ENCODE measurements at places on chromosomes 1 and 21.

DNA sequence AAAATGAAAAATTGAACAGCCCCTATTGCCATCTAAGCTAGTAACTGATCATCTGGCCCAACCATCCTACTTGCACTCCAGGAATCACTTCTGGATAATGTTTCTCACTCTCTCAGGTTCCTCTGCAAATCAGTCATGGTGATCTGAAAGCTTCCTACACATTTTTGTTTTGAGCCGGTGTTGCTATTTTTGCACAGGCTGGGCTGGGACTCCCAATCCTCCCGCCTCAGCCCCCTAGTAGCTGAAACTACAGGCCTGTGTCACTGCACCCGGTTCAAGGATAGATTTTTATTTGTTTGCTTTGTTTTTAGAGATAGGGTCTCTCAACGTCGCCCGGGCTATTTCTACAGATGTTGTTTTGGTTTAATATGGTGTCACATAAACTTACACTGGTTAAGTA lies 40.5 kb upstream of the HMCN1 start:
- DNase-seq = no peak

DNA sequence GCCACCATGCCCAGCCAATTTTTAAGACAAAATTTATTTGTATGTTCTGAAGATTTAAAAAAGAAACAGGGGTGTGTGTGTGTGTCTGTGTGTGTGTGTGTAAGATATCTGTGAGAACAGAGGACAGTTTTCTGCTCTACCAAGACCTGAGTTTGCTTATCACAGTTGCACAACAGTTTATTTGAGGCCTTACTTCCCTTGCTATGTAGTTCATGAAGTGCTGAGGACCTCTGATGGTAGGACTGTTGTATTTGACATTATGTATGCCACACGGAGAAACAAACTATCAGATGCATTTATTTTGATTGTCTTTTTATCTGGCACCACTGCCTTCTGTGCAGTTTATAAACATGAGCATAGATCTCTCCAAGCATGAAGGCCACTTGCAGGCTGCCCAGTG lies 355.2 kb downstream of the PBX1 start:
- no peak for DNase-seq

DNA sequence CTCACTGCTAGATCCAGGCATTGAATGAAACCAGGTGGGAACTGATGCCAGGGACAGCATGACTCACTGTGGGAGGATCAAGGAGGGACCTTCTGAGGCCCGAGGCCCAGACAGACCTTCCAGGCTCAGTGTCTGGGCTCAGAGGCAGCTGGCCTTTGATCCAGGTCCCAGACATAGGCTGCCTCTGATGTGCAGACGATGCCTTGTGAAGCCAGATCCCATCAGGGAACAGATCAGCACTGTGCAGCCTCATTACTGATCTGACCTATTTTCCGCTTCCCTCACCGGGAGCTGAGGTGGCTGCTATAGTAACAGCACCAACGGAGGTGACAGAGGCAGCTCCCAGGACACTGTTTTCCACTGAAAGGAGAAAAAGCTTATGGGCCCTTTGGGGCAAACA lies 399.5 kb downstream of the MATN1 start:
- no peak for DNase-seq

DNA sequence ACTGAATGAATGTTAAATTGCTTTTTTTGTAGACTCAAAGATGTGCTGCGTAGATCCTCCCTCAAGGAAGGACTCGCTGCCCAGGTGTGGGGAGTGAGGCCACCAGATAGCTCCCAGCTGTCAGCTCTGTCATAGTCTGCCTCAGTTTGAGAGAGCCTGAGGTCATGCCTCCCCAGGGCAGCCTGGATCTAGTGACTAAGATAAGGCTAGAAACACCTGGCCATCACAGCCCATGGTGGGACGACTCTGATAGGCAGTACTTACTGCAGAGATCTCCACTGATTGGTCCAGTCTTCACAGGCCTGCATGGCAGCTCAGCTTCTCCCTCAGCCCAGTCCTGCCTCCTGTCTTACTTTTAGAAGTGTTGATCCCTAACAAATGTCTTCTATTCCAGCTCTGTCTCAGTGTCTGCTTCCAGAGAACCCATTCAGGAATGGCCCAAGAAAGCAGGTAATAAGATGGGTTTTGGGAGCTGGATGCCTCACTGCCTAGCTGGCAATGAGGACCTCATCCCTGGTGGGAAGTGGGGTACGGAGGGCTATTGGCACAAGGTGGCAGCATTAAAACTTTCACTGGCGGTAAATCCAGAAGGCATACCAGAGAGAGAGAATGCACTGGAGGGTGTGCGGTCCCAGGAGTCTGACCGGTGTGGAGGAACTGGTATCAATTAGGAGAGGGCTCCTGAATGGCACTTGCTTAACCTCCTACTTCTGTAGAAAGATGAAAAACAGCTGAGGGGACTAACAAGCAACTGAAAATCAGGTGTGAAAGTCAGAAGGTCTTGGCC lies 55.3 kb upstream of the GPR37L1 start:
- no peak for DNase-seq

GRCh38 chr1:109803901-109804331 lies 40.2 kb upstream of the EPS8L3 start:
- no peak for DNase-seq

- DNase-seq = peak; percentile 24
These were observed 16.8 kb upstream of the PDIK1L start for GRCh38 chr1:26094677-26095383.

- no peak for DNase-seq
These were observed 37.2 kb downstream of the RIMS3 start for GRCh38 chr1:40627987-40628902.

GRCh38 chr1:96030312-96030711 lies 691.3 kb upstream of the PTBP2 start:
- no peak for DNase-seq

GRCh38 chr1:87894062-87894461 lies 565.4 kb downstream of the LMO4 start:
- DNase-seq = no peak

DNA sequence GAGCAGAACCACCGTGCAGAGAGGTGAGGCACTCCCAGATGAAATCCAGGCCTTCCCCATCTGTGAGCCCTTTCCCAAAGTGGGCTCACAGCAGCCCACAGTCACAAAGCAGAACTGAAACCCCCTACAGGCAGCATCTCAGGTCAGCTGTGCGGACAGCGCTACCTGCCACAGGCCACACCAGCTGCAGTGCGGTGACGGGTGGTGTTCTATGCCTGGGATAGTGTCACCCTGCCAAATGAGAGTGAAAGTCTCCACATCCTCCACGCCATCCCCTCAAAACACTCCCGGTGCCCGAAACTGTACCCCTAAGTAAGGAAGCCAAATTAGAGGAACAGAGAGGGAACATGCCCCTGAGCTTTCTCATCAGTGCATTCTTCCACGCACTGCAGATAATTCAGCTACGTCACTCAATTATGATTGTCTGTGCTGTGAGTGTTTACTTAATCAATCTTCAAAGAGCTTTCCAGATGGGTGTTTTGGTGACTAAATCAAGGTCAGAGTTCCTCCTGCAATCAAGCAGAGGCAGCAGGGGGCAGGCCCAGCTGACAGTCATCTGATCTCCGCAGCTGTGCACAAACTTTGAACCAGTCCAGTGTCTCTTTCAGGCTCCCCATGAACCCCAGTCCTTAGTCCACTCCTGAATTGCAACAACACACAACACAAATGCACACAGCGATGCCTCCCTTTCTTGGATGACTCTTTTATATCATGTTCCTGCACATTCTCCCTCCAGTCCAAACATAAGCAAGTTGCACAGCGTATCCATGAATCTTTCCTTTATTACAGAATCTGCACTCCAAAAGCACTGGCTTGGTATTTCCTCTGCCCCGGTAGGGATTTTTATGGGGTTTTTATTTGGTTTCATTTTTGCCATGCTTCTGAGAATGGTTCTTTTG lies 150.0 kb downstream of the TOMM20 start:
- no peak for DNase-seq
